ENCODE measurements at places on chromosomes 2 and 18.

DNA sequence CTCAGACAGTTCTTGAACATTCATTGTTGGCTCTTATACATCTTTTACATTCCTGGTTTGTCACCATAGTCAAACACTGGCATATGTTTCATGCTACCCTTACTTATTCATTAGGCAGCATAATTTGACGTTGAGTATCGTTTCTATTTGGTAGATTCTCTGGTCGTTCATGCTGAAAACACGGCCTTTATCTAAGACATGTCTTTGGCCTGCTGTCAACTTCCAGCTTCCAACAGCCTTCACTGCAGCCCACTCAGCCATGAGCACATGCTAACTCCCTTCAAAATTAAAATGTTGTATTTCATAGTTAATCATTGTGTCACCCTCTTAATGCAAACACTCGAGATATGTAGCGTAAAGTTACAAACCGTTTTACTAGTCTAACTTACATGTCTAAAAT lies 493.0 kb upstream of the NRP2 start:
- DNase-seq = no peak

DNA sequence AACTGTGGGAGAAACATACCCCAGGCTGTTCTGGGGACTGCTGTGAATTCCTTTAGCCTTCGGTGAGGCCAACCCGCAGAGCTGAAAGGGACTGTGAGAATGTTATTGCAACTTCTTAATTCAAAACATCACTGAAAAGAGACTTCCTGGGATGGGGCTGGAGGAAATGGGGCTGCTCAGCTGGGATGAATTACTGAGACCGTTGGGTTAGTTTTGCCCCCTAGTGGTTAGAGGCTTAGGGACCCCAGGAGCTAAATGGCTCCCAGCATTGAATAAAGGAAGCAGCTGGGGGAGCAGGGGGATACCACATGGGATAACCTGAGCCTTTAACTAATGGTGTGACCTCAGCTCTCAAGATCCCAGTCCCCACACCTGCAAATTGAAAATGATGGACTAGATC lies 941.1 kb upstream of the FANCL start:
- no peak for DNase-seq

DNA sequence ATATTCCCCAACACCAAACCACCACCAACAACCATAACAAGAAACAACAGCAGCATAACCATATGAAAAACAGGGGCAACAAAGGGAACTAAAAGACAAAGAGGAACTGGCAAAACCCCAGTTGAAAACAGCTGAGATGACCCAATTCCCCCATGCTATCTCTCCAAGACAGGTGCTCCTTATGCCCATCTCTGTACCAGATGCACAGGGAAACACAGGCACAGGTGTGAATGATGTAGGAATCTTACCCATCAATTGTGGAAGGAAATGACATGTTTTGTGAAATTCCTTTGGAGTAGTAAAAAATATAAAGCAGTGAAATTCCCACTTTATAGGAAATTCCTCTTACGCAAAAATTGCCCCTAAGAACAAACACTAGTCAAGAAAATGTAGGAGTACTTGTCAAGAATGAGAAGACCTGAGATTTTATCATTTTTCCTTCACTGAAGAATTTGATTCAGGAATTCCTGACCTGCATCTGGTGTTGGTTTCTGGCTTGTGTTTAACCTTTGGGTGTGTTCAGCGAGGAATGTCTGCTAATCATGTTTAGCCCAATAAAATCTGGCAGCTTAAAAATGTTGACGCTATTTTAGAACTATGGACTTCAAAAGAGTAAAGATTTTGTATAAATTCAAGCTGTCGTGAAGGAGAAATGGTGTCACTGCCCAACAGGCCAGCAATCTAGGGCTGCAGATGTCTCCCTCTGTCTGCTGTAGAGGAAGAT lies 67.7 kb upstream of the ARHGAP28 start:
- DNase-seq = no peak

GRCh38 chr18:11872479-11873136 lies 21.4 kb downstream of the CHMP1B start:
- DNase-seq = peak; percentile 29
